ENCODE measurements at places on chromosomes 6 and 20.

GRCh38 chr20:38855356-38855755 lies 49.9 kb downstream of the PPP1R16B start:
- peak; percentile 63 for DNase-seq

- no peak for DNase-seq
These were observed 110.9 kb downstream of the CDC5L start for GRCh38 chr6:44498436-44498835.

GRCh38 chr6:138682704-138683527 lies 90.7 kb upstream of the CCDC28A start:
- peak; percentile 77 for DNase-seq

GRCh38 chr6:43849844-43850243 lies 79.8 kb downstream of the VEGFA start:
- DNase-seq = no peak

DNA sequence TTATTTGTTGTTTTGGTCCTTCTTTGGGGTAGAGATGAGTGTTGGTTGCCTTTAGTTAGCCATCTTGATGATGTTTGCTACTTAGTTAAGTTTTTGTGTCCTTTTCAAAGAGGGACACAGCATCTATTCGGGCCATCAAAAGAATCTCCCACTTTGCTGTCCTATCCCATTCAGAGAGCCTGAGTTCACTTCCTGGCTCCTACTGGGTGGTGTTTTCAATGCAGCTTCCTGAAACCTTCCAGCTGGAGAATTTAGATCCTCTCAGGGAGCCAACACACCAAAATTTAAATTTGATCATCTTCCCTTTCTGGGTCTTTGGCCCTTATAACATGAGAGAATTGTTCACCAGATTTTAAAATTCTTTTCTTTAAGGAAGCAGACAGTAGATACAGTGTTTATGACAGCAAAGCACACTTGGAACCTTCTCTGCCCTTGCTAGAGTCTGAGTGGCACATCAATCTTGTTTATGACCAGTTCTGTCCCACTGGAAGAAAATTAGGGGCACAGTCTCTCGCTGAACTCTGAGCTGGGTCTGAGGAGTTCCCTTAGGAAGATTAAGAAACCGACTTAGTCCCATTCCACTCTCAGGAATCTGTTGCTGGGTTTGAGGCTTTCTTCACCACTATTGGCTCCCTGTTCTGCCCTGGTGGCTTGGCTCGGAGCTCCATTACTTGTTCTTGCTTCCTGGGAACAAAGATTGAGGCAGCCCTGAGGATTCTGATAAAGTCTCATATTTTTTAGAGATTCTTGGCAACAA lies 115.5 kb downstream of the CCDC170 start:
- DNase-seq = no peak

GRCh38 chr6:154606860-154607259 lies 96.4 kb upstream of the CNKSR3 start:
- DNase-seq = no peak

GRCh38 chr20:45967551-45968080 lies 4.4 kb downstream of the ZNF335 start:
- no peak for DNase-seq

- DNase-seq = no peak
These were observed 95.4 kb downstream of the TMEM170B start for GRCh38 chr6:11632795-11633511.

GRCh38 chr20:38818113-38819065 lies 12.9 kb downstream of the PPP1R16B start:
- no peak for DNase-seq

DNA sequence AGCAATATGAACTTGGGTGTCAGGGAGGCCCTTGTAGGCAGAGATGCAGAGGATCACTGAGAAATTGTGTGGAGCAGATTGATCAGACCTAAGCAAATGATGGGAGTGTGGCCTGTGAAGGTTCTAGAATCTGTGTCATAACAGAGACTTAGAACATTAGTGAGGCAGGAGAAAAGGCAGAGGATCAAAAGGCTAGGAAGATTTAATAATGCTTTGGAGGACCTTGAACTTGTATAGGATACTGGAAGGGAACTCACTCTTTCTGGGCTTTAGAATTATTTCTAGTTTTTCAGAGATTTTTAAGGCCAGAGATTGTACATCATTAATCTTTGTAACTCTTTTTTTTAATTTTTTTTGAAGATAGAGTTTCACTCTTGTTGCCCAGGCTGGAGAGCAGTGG lies at the start of gene TSBP1:
TSBP1 (minus strand) TSS at position 101 of the 400 bp plus-strand sequence. CDS start 197 bp downstream, outside the sequence.
- no peak for DNase-seq

DNA sequence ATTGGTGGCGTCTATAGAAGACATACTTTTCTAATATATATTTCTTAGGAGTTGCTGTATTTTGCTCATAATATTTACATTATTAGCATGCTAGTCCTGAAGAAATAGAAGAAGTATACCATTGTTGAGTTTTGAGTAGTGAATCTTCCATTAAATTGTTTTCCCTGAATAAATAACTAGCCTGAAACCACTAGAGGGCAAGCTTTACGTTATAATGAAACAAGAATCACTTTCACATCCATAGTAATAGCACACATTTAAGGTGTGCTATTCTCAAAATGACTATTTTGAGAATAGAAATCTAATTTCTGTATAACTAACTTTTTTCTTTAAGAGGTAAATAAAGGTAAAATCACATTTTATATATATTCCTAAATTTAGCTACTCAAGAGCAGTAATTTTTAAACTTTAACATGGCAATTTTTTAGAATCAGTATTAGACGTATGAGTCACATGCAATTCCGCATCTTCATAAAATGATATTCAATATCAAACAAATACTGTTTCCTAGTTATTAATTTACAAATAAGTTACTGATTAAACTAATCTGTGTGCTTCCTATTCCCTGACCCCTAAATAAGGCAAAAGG lies 213.2 kb upstream of the MANEA start:
- DNase-seq = peak; percentile 43

DNA sequence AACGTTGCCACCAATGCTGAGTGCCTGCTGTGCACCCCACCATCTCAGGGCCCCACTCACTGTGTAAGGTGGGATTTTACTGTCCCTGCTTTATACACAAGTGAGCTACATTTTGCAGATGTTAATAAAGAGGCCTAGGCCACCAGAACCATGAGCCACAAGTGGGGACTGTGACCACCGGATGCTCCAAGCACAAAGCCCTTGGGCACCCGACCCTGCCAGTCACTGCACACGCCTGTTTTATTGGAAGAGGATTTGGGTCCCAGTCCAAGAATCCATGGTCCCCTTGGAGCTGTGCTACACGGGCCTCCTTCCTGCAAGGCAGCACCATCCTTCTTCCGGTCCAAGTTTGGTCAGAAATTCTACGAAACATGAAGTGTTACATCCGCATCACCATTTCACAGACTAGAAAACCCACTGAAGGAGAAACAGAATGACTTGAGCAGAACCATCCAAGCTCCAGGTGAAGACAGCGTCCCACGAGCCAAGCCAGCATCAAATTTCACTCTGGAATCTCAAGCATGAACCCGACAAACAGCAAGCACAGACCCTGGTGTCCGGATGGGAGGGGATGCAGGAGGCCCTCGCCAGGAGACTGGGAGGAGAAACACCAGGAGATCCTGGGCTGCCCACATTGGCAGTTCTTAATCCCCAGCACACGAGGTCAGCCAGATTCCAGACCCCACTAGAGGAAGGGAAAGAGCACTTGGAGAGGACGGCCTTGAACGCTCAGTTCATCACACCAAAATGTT lies 226.9 kb downstream of the DLL1 start:
- no peak for DNase-seq

DNA sequence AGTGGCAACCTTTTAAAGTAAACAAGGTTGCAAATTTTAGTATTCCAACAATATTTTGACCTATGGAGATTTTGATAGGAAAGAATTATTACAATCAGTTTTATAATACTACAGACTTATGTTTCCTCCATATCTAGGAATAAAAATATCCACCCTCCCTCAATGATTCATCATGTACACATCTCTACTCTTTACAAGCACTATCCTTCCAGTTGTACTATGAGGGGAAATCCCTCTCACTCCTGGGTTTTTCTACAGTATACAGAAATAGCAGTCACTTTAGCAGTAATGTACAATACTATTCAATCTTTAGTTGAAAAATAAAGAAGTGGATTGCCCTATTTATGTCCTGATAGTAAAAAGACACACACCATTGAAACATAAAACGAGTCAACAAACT lies 46.3 kb upstream of the SCML4 start:
- DNase-seq = no peak

DNA sequence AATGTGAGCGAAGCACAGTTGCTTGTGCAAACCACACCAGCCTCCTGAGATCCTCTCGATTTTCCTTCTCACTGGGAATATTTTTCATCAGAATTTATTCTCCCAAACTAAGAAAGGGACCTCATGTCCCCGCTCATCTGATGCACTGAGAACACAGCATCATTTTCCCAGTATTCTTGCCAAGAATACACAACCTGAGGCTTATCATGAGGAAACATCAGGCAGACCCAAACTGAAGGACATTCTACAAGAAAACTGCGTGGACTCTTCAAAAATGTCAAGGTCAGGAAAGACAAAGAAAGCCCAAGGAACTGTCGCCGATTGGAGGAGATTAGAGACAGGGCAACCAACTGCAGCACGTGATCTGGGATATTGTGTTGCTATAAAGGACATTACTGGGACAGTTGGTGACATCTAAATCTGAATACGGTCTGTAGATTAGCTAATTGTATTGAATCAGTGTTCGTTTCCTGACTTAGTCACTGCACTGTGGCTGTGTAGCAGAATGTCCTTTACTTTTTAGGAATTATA lies 72.3 kb downstream of the SNX5 start:
- no peak for DNase-seq

- no peak for DNase-seq
These were observed 111.4 kb upstream of the CLDN20 start for GRCh38 chr6:155152211-155153076.

DNA sequence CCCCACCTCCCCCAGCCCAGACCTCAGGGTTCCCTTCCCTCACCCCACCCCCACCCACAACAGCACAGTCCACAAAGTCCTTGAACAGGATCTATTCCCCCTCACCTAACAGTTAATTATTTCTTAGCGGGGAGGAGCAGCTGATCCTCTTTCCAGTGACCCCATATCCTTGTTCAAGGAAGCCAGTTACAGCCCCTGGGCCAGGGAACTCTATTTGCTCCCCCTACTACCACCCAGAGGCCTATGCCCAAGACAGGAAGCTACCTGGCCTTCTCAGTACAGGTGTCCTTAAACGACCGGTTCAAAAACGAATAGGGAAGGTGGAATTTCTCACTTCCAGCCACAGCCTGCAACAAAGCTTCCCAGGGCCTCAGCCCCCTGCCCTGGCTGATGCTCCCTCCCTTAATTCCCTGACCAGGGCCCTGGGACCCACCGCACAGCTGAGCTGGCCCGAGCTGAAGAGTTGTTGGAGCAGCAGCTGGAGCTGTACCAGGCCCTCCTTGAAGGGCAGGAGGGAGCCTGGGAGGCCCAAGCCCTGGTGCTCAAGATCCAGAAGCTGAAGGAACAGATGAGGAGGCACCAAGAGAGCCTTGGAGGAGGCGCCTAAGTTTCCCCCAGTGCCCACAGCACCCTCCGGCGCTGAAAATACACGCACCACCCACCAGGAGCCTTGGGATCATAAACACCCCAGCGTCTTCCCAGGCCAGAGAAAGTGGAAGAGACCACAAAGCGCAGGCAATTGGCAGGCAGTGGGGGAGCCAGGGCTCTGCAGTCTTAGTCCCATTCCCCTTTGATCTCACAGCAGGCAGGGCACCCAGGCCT lies 778 bp downstream of the MCCD1 start:
- DNase-seq = no peak

DNA sequence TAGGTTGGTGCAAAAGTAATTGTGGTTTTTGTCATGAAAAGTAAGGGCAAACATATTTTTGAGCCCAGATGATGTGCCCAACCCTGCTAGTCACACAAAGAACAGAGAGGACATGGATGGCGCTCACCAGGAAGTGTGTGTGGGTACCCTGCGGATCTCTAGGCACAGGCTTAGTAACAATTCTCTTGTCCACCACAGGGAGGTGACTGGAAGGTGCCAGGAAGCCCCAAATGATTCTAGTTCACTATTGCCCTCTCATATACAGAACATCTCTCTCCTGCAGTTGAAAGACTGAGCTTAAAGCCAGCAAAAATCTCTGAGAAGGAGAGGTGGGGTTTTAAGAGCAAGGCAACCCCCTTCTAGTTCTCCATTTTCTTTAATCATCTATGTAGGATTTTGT lies 272.1 kb upstream of the TAB2 start:
- no peak for DNase-seq

GRCh38 chr20:53597030-53597482 lies 3.4 kb upstream of the ZNF217 start:
- DNase-seq = no peak

- no peak for DNase-seq
These were observed 62.7 kb downstream of the TSHZ2 start for GRCh38 chr20:53034899-53035298.

DNA sequence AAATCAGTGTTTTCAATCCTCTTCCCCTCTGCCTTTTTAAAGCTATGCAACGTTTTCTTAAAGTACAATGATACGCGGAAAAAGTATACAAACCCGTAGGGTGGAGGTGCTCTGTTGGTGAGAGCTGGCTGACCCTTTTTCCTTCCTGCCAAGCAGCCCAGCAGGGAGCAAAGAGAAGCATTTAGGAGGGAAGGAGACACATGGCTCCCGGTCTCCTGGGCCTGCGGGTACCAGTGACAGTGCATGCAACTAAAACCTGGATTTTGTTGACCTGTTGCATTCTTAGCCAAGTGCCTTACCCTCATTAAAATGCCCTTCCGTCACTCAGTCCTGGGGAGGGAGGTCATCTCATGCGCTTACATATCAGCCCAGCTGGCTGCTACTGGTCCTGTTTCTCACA lies 87.2 kb downstream of the SLX4IP start:
- no peak for DNase-seq

DNA sequence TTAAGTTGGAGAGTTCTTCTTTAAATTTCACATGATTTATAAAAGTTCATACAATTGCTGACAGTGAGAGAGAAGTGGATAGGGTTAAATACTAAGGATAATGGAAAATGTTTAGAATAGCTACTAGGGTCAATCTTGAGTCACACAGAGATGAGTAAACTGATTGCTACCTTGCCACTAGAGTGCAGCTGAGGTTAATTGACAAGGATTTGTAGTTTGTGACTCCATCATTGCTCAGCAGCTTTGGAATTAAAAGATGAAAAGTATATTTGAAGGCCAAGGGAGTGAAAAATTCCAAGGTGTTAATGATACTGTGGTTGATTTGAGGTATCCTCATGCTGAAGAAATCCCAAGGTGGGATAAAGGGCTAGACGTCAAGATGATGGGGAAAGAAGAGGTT lies 524.0 kb downstream of the UTRN start:
- no peak for DNase-seq

DNA sequence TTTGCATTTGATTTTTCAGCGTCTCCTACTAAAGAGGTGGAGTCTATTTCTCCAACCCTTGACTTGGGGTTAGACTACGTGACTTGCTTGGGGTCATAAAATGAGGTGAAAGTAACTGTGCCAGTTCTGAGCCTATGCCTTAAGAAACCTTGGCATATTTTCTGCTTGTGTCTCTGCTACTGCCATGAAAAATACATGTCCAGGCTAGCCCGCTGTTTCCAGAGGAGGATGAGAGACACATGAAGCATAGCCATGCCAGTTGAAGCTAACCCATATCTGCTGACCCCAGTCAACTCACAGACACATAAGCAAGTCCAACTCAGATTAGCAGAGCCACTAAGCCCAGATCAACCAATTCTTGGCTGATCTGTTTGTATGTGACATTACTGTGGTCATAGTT lies 38.7 kb downstream of the SCP2D1 start:
- no peak for DNase-seq

- no peak for DNase-seq
These were observed 235.5 kb upstream of the KCNQ5 start for GRCh38 chr6:72386324-72386723.

- no peak for DNase-seq
These were observed 7.6 kb downstream of the BTN2A2 start for GRCh38 chr6:26390531-26390930.
